Fibroblast of gingiva (primary cell): ENCODE measurements at places on chromosomes 16 and 17.

DNA sequence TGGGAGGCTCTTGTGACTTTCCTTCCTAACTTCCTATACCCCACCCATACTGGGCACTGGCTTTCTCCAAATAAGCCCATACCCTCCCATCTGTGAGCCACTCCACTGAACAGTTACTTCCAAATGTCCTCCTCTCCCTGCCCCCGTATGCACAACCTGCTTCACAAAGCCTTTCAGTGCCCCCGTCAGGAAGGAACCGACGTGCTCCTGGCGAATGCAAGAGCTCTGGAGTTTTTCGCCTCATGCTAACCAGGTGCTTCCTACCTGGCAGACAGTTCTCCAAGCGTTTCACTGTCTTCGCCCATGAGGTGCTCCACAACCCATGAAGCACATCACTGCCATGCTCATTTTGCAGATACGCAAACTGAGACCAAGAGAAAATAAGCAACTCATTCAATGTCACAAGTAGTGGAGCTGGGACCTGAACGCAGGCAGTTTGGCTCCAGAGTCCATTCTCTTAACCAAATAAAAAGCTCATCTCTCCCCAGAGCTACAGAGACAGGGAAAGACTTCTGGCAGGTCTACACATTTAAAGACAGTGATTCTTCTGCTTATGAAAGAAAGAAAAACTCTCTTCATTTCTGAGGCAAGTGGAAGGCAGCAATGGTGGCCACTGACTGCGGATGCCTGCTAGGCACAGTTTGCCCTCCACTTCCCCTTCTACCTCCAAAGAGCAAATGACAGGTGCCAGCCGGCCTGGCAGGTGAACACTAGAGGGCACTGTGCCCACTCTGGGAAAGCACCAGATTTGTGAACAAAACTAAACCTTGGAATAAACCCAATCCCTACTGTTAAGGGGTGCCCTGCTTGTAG, 23.8 kb downstream of the SPHK1 start:
- no peak for DNase-seq

DNA sequence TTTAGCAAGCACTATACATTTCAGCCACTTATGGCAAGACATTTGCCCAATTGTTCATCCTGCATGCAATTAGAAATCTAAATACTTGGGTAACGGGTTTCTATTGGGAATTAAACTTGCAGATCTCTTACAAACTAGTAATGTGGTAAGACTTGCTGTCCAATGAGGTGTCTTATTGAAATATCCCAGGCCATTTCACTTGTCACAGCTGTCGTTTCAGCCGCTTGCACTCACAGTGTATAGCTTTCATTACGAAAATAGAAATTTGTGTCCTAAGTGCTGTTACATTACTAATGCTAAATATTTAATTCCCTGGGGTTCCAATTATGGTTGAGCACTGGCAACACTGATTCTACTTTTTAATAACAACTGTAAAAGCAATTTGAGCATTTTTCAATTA, 40.3 kb upstream of the IRX5 start:
- no peak for DNase-seq

- DNase-seq, result no peak
Measured at GRCh38 chr16:10663744-10664143, 31.0 kb downstream of the TEKT5 start.

- no peak for DNase-seq
Measured at GRCh38 chr17:27425991-27426390, 30.3 kb upstream of the KSR1 start.

DNA sequence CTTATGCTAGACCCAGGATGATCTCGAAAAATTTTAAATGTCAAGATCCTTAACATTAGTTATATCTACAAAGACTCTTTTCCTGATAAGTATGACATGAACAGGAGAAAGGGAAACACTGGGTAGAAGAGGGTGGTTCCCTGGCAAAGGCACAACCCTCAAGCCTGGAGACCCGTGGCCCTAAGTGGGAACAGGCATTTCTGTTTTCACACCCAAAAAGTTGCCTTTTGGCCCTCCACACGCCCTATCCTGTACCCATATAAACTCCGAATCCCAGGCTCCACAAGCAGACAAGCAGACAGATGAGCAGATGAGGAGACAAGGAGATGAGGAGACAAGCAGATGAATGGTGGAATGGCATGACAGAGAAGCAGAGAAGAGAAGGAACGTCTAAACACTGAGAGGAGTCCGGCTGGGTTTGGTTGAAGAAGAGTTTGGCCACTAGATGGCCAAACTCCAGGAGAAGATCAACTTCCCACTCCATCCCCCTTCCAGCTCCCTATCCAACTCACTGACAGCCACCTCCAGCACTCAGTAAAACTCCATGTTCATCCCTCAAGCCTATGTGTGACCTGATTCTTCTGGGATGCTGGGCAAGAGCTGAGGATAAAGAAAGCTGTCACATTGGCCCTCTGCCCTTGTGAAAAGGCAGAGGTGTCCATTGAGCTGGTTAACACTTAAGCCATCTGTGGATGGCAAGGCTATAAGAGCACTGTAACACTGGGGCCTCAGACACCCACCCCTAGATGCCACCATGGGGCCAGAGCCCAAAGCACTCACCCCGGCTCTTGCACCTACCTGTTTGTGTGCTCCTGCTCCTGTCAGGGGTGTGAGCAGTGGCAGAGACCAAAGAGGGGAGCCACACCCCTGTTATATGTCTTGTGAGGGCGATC, 139.6 kb upstream of the FAM20A start:
- no peak for DNase-seq

DNA sequence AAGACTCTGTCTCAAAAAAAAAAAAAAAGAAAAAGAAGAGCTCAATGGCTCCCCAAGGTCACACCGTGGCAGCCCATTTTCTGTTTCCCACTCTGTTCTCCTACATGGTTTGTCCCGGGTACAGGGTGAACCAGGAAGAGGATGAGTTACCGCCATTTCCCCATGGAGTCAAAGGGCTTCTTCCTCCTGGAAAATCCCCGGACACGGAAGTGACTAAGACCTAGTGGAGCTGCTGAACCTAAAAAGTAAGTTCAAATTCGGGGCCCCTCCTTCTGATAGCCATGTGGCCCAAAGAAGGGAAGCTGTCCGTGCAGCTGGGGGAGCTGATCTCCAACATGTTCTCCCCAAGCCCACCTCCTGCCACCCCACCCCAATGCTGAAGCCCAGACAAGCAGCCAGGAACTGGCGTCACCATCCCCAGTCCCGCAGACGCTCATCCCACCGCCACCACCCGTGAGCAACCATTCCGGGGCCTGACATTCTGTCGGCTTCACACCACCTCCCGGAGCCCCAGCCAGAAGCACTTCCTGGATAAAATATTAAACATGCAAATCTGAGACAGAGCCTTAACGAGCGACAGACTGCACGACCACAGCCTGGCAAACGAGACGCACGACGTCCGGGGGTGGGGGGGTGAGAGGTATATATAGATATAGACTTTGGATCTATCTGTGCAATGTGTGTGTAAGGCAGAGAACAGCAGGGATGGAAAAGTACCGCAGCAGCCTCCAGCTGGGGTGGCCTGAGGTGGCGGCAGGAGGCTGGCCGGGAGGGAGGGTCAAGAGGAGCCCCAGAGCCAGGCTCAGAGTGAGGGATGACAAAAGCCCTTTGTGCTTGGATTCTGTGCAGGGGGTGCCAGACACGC, 17.6 kb downstream of the EPOP start:
- DNase-seq, result no peak

GRCh38 chr17:42407289-42407836, 15.7 kb downstream of the CAVIN1 start:
- peak; percentile 74 for DNase-seq

DNA sequence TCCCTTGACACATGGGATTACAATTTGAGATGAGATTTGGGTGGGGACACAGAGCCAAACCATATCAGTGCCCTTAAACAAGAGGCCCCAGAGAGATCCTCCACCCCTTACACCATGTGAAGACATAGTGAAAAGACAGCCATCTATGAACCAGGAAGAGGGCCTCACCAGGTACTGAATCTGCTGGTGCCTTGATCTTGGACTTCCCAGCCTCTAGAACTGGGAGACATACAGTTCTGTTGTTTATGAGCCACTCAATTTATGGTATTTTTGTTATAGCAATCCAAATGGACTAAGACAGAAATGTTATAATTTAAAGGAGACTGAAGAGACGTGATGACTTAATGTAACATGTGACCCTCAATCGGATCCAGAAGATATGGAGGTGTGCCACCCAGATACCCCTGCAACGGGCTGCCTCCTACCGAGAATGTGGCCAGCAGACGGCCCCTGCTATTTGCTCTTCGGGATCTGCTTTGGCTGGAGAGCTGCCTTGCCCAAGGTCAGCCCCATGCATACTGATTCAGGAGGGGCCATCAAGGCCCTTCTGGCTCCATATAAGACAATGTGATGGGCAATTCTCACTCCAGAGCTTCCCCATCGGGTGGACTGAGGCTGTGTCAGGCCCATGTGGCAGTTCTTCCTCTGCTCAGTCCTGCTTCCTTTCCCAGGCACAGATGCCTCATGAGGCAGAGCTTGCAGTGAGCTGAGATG, 80.6 kb downstream of the NETO2 start:
- DNase-seq, result no peak

DNA sequence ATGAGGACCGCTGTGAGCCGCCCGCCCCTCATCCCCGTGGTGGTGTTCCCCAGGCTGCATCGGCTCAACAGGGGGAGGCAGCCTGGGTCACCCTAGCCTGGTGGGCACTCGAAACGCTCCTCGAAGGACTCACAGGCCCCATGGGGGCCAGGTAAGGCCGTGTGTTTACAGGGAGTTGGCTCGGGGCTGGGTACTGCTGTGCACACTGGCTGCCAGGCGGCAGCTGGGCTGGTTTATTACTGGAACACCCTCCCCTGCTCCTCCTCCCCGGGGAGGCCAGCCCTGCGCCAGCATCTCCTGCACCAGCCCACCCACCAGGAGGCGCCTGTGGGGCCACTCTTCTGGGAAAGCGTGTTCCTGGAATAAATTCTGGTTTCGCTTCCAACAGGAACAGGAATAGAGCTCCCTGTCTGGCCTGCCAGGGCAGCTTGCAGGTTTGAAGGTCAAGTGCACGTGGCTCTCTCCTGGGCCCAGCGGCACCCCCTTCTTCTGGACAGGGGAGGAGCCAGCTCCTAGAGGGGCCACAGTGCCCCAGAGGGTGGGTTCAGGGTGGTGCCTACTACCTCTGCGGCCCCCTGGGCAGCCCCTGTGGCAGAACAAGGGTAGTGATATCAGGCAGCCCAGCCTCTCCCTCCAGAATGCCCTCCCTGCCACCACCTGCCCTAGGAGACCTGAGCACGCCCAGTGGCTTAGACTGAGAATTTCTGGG, 11.3 kb downstream of the MCRIP1 start:
- peak; percentile 49 for DNase-seq

DNA sequence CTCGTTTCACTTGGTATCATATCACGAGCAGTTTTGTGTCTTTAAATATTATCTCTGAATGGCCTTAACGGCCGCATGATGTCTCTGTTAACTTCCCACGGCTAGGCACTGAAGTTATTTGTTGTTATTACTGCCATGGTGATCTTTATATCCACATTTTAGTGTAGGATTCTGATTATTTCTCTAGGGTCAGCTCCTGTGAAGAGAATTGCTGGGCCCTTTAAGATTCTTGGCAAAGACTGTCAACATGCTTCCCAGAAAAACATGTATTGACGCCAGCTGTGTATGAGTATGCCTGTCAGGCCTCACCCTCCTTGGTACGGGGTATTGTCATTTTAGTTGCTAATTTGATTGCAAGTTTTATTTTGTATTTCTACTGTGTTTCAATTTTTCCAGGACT, 263.5 kb downstream of the SNX29 start:
- DNase-seq, result peak; percentile 73

DNA sequence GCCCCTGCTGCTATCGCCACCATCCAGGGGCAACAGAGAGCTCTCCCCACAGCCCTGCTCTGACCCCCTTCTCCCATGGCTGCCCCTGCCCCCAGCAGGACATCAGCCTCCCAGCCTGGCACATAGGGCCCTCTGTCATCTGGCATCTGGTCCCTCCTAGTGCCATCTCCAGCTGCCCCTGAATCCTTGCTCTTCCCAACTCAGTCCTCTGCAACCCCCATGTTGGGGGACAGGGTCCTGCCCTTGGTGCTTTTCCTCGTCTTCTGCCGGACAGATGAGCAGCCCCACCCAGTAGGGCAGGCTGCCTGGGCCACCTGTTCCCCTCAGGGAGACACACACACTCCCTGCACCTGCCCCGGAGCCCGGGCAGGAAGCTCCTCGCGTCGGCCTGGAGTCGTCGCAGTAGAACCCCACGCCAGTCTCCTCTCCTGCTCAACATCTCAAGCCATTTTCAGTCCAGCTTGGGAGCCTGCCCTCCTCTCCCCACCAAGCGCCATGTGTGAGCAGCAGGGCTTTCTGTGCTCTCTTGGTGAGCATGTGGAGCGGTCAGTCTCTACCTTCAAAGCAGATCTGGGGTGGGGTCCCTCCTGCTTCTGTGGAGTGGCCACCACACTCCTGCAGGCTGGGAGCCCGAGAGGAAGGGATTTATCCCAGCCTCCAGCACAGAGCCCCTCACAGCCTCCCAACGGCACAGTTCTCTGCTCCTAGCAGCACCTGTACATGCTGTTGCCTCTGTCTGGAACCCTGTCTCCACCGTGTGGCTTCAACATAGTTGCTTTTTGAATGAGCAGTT, 28.2 kb downstream of the TNFRSF13B start:
- no peak for DNase-seq

GRCh38 chr16:27890006-27890405, 173.5 kb downstream of the GSG1L start:
- DNase-seq, result no peak

- DNase-seq, result no peak
Measured at GRCh38 chr17:79775632-79776031, 2.3 kb upstream of the CBX2 start.

- no peak for DNase-seq
Measured at GRCh38 chr17:41917679-41918313, 955 bp downstream of the ACLY start.

DNA sequence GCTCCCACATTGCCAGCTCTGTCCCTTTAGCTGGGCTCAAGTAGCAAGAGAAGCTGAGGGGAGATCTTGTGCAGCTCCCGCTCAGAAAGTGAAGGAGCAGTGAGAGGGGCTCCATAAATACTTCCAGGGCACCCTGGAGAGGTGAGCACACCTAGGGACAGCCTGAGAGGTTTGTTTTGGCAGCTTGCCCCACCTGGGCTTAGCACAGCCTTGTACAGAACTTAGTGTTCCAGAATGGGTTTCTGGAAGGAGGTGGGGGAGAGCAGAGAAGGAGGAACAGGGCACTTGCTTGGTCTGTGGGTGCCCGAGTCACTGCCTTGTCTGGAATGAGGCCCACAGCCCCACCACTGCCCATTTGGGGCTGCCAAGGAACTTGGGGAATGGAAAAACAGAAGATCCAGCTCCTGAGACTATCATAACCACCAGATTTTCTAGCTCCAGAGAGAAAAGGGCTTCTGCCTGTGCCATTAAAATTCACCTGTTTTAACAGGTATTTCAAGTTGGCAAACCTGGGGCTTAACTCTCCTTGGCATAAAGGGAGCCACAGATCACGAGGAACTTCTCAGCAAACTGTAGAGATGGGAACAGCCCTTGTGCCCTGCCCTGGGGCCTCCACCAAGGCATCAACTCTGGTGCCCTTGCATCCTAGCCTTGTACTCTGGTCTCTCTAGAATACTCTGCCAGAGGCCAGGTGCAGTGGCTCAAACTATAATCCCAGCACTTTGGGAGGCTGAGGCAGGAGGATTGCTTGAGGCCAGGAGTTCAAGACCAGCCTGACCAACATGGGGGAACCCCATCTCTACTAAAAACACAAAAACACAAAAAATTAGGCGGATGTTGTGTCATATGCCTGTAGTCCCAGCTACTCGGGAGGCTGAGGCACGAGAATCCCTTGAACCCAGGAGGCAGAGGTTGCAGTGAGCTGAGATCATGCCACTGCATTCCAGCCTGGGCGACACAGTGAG, 1.9 kb downstream of the PRR15L start:
- DNase-seq, result no peak
